Activated naive CD8-positive, alpha-beta T cell treated with anti-CD3 and anti-CD28 coated beads, Interleukin-2, amount 10 ng/mL, durations not matched to agents 7 days and 5 days (primary cell): ENCODE measurements at places on chromosomes 2 and 18.

DNA sequence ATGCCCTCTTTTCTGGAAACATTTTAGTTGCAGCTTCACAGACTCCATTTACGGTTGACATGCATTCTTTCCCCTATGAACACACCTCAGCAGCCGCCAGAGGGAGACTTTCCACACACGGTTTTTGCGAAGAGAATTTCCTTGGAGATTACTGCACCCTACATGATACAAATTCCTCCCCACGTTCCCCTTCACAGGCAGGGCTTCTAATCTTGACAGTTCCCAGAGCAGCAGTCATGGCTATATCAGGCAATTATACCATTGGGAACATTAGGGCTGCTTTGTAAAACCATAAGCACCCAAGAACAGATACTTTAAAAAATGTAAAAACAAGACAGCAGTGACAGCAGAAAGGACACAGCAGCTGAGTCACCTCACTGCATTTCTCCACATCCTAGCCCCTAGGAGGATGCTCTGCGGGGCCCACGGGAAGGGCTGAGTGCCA, 253.8 kb downstream of the TGIF1 start:
- DNase-seq: no peak

GRCh38 chr2:159882130-159882745, 84.2 kb upstream of the CD302 start:
- DNase-seq: no peak

- DNase-seq: no peak
These were observed 184.9 kb downstream of the UBE2E3 start for GRCh38 chr2:181165199-181165868.

DNA sequence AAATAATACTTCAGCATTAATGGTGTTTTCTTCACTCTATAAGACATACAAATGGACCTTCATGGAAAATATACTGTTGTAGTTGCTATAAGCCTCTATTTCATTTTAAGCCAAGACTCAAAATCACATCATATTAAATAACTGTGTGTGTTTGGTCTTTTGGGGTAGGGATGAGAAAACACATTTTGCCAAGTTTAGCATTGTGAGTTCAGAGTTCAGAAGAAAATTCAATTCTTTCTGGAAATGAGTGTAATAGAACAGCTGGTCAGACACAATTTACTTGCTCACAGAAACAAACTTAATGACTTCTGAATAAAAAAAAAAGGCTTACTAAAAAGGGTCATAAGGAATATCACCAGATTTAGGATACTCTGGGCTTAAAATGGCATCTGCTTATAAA, 149.5 kb downstream of the LRRTM4 start:
- DNase-seq: no peak

DNA sequence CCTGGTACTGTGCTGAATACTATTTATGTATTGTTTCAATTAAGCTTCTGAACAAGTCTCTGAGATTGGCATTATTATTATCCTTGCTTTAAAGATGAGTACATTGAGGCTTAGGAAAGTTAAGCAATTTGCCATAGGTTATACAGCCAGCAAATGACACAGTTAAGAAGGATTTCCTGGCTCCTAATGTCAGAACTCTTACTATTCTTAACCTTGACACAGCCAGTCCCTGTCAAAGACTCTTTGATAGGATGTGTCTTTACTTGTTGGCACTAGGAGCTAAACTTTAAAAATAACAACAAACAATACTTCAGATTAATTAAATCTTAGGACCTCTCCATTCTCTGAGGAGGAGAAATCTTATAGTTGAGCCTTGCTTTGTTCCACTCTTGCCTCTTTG, 70.6 kb downstream of the UBR3 start:
- DNase-seq: no peak

- no peak for DNase-seq
These were observed 10.1 kb upstream of the ID2 start for GRCh38 chr2:8671802-8672201.

DNA sequence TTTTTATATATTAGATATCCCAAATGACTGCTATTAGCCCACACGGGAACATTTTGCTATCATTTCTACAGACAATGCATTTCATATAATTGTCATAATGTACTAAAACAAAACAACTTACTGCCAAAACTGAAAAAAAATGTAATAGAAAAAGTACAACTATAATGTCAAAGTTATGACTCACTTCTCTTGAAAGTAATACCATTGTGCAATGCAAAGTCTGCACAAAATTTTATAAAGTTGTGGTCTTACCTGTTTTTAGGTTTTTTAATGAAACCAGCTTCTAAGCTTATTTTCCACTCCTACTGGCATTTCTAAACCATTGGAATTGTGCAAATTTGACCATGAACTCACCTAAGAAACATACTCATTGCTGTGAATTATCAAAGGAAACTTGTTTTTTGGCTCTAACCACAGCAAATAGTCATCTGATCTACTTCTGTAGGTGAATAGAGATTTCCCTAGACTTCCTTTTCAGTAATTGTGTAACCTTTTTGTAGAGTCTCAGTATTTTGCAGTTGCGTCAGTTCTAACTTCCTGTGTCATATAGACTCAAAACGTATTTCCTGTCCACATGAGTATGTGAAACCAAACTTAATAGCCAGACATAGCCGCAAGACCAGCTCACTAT, 31.9 kb upstream of the TFPI start:
- no peak for DNase-seq

DNA sequence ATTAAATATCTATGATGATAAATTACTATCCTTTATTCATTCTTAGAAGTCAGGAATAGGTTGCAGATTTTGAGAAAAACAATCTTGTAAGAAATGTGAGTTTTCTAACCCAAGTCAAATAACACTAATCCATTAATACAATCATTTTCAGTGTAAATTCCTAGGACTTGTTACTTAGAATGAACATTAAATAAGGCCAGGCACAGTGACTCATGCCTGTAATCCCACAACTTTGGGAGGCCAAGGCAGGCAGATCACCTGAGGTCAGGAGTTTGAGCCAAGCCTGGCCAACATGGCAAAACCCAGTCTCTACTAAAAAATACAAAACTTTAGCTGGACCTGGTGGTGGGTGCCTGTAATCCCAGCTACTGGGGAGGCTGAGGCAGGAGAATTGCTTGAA, 45.8 kb upstream of the CDKL4 start:
- DNase-seq: no peak

DNA sequence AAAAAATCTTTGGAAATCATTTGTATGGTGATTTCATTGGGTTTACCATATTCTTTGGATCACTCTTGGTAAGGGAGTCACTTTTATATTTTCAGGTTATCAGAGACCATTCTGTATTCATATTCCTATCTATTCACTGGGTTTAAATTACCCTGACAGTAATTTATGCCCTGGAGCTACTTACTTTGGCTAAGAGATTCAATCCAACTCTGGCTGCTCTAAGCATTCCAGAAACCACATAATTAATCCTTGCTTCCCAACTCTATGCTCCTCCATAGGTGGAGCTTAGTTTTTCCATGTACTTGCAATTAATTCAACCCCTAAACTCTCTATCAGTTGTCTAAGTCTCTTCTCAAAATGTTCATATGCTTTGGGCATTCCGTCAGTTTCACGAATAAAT, 336.3 kb downstream of the AGPS start:
- no peak for DNase-seq

GRCh38 chr2:234256516-234256915, 206.0 kb downstream of the SPP2 start:
- no peak for DNase-seq

DNA sequence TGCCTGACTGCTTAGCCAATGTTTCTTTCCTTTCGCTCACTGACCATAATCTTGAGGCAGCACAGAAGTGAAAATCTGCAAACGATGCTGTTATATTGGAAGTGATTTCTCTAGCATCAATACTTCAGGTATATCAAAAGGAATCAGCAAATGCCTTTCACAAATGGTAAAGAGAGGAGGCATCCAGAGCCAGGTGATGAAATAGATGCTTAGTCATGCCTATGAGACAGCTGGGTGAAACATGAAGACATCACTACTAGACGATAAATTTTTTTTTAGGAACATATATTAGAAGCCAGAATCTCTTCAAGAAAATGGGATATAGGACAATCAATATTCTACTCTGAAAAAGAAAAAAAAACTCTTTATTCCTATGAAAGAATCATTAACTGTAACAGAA, 249.2 kb upstream of the SLC39A10 start:
- no peak for DNase-seq

DNA sequence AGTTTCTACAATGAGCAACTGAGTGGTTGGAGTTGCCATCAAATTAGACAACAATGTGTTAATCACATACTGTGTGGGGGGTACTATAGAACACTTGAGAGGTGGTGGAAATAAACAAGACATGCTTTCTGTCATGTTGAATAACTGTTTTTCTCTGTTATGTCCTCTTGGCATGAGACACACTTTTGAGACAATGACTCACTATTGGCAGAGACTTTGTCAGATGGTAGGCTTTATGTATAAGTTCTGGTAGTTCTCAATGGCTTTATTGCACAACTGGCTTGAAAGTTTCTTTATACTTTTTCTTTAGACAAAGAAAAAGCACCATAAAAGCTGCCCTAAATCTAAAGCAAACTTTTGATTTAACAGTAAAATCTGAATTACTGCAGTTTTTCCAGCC, 578.7 kb downstream of the ADCYAP1 start:
- no peak for DNase-seq

DNA sequence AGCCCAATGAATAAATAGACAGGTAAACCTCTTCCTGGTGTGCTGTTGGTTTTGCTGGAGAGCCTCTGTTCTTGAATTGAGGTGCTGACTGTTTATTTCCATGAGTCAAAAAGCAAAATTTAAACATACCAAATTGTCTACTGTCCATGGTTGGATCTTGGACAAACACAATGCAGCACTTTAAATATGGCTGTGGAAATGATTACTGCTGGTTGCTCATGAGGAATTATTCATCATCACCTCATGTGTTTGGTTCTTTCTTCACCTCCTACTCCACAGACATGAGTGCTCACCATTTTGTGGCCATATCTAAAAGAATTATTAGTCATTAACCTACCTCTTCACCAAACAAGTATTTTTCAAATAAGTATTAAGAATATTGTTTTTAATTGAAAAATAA, 85.3 kb upstream of the GALNT5 start:
- DNase-seq: no peak

DNA sequence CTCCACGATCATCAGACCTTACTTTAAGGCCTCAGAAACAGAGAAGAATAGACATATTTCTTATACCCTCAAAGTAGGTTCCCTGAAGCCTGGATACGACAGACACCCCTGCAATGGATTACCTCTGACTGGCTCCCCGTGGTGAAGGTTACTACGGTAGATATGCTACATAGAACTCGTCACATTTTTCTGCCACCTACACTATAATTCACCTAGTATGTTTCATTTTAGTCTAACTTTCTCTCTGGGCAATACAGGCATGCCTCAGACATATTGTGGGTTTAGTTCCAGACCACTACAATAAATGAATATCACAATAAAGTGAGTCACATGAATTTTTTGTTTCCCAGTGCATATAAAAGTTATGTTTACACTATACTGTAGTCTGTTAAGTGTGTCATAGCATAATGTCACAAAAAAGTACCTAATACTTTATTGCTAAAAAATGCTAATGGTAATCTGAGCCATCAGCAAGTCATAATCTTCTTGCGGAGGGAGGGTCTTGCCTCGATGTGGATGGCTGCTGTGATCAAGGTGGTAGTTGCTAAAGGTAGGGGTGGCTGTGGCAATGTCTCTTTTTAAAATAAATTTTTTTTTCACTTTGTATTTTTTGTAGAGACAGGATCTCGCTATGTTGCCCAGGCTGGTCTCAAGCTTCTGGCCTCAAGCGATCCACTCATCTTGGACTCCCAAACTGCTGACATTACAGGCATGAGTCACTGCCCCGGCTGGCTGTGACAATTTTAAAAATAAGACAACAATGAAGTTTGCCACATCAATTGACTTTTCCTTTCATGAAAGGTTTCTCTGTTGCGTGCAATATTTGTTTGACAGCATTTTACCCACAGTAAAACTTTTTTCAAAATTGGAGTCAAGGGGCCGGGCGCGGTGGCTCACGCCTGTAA, 64.6 kb downstream of the TGIF1 start:
- no peak for DNase-seq

DNA sequence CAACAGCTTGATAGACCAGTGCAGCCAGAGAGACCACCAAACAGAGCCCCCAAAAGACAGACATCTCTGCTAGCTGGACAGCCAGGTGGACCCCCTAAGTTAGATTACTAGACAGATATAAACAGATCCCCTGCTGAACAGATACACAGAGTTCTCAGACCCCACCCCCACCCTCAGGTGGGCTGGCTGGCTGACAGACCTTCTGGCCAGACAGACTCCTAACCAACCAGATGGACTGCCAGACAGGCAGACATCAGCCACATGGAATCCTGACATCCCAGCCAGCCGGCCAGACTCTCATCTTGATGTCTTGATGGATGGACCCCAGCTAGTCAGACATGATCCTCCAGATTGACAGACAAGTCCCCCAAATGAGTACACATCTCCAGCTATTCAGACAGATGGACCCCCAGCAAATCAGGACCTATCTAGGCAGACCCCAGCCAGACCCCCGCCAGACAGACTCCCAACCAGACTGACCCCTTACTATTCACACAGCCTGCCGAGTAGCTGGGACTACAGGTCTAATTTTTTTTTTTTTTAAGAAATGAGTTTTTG, 18.0 kb downstream of the PTPN18 start:
- DNase-seq: no peak

DNA sequence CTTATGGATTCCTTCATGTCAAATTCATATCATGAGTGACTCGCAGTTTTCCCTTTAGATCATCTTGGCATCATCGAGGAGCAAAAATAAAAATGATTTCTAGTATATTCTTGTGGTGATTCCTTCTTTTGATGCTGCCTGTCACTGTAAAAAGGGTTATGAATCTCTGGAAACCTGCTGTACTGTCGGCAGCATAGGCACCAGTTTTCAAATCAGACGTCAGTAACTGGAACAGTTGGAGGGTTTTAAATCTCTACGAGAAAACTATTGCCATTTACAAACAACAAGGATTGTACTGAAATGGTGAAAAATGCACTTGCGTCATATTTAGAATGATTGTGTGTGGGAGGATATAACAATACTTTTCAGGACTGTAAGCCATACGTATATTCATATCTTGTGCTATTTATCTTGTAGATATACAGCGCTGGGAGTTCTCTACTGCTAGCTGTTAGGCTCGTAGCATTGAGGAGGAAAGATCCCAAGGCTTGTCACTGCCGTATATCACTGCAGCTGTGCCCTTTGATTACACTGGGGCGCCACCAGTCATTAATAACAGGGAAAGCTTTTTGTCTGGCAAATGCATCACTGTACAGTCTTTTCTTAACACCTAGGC, 320.7 kb downstream of the MTX2 start:
- DNase-seq: no peak

- DNase-seq: no peak
These were observed 238.9 kb downstream of the XIRP2 start for GRCh38 chr2:167127135-167127534.

- DNase-seq: no peak
These were observed 39.4 kb upstream of the ZNF397 start for GRCh38 chr18:35201256-35201931.

DNA sequence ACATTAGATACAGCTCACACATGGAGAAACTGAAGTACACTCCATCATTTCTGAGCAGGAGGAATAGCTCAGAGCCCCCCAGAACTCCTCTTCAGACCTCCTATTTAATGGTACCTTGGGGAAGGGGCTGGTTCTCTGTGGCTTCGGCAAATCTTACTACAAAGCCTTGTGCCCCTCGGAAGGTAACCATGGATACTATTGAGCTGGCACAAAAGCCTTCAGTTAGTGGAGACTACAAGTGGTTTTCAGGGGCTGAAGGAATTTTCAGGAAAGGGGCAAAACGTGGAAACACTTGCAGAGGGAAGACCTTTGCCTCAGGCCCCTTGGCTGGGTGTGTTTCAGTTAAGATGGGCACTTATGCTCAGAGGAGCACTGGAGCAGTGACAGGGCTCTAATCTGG, 1.1 kb upstream of the FAM237A start:
- DNase-seq: no peak

GRCh38 chr2:143528021-143528420, 398.8 kb downstream of the ARHGAP15 start:
- no peak for DNase-seq
